ENCODE measurements at places on chromosomes 12 and 14.

DNA sequence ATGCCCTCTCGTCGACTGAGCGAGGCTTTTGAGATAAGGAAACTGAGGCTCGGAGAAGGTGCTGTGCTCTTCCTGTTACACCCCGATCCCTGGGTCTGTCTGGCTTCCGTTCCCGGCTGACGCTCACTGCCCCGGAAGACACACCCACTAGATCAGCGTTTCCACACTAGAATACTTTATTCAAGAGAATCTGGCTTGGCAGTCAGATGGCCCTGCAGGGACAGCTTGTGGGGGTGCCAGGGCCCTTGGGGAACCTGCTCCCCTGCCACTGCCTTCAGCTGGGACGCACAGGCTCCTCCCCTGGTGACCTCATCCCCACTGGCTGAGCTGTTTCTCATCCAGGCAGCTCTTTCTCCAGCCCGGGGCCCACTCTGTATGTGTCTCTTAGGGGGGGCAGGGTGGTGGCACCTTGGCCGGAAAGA lies 13.7 kb downstream of the PGF start:
- no peak for DNase-seq

DNA sequence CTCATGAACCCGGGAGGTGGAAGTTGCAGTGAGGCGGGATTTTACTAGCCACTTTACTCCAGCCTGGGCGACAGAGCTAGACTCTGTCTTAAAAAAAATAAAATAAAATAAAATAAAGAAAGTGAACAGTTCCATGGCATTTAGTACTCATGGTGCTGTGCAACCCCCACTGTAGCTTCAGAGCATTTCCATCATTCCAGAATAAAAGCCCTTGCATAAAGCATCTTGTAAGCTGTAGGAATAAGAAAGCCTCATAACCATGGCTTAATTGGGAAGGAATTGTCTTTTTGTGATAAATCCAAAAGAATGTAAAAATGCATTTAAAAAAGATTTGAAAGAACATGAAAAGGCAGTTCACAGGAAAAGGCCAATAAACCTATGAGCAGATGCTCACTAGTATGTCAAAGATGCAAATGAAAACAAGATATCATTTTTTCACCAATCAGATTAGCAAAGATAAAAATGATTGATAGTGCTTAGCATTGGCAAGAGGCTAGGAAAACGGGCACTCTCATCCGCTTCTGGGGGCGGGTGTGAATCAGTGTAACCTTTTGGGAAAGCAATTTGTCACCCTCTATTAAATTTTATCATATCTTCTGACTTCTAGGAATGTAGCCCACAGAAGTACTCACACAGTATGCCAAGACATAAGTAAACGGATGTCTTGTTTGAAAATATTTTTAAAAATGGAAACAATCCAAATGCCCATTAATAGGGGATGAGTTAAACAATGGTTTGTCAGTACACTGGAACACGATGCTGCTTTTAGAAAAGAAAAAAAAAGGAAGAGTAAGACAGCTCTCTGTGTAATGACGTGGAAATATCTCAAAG lies 46.6 kb downstream of the CFAP251 start:
- no peak for DNase-seq

DNA sequence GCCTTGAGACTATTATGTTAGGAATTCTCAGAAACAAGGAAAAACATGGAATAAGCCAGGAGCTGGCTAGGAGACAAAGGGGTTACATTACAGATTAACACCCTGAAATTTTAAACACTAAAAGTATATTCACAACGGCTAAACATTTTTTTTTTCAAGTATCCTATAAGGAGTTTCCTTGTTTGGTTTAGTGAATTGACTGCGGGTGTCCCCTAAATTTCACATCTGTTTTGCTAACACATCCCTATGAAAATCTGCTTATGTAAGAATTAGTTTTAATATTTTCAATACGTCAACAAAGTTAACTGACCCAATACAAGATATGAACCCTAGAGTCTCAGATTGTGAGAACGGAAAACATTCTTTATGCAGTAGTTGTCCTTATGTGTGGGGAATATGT lies 19.0 kb downstream of the TAOK3 start:
- DNase-seq: no peak

- DNase-seq: no peak
Observed at GRCh38 chr12:69415471-69416275, 54.5 kb upstream of the FRS2 start.

GRCh38 chr12:113740699-113741098 lies 225.4 kb downstream of the RBM19 start:
- no peak for DNase-seq

GRCh38 chr12:54684636-54685630 lies 36.8 kb upstream of the DCD start:
- no peak for DNase-seq

- DNase-seq: no peak
Observed at GRCh38 chr14:83491091-83491490, 1957.4 kb upstream of the SEL1L start.

DNA sequence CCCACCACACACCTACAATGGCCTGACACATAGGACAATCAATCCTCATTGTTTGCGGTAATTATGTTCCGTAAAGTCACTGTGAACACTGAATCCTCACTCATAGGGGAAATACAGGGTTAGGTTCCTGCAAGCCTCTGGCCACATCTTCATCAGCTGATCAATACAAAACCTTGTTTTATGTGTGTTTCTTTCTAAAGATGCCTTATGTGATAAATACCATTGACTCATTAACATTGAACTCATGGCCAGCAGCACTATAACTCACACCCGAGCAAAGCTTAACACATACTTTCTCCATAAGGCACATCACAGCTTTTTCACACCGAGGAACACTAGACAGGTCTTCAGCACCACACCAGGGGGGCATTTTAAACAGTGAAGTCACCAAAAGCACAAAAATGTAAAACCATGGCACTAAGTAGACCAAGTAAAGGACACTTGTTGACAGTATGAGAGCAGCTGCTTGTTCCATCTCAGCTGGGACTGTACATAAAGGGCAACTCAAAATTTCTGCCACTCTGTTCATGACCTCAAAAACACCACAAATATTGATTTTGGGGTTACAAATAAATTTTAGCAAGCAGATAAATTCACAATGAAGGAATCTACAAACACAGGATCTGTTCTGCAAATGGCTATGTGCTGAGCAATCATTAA lies 60.5 kb downstream of the ESR2 start:
- no peak for DNase-seq

DNA sequence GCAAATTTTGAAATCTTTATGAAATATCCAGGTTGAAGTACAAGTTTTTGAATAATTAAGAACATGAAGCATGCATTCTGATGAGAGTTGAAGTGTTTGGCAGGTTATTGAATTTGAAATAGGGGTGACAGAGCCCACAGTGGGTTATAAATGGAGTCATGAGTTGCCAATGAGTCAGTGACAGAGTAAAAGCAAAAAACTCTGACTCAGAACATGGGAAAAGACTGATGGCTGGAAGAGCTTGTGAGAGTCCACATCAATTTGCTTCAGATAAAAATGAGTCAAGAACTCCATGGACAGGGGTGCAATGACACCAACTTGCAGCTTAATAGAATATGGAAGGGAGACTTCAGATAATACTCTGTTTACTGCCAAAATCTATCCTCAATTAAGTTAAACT lies 105.3 kb downstream of the SLC6A15 start:
- DNase-seq: no peak

GRCh38 chr12:109459247-109459646 lies 17.9 kb downstream of the KCTD10 start:
- no peak for DNase-seq

- no peak for DNase-seq
Observed at GRCh38 chr12:97643924-97644323, 181.3 kb downstream of the RMST start.

DNA sequence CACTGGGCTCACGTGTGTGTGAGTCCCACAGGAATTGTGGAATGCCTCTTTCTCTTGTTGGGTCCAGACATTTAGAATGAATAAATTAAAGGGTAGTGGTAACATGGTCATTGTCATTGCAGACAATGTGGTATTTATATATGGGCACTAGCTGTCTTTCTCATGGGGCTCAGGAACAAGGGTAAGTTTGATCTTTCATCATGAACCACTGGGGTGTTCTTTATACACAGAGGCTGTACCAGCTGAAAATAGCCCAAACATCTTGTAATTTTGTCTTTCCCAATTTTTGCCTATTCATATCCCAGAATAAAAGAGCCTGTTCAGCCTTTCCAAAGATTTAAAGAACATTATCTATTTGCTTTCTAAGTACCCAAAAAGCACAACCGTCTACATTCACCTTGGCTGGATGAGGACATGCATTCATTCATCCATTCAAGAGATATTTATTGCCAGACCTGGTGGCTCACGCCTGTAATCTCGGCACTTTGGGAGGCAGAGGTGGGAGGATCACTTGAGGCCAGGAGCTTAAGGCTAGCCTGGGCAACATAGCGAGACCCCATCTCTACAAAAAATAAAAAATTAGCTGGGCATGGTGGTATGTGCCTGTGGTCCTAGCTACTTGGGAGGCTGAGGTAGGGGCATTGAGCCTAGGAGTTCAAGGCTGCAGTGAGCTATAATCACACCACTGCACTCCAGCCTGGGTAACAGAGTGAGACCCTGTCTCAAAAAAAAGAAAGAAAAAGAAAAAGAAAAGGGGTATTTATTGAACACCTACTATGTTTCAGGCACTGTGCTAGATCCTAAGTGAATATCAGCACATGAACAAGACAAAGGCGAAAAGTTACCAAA lies 4.4 kb upstream of the FOS start:
- DNase-seq: no peak

GRCh38 chr12:114167431-114167830 lies 201.3 kb upstream of the RBM19 start:
- no peak for DNase-seq

GRCh38 chr12:74111688-74112360 lies 425.8 kb upstream of the ATXN7L3B start:
- no peak for DNase-seq

All from activated T-helper 1 cell treated with anti-CD3 and anti-CD28 coated beads, Interleukin-2, amount 50 U/mL, for 16 hours (primary cell).